ENCODE measurements at places on chromosomes 16 and 17.

DNA sequence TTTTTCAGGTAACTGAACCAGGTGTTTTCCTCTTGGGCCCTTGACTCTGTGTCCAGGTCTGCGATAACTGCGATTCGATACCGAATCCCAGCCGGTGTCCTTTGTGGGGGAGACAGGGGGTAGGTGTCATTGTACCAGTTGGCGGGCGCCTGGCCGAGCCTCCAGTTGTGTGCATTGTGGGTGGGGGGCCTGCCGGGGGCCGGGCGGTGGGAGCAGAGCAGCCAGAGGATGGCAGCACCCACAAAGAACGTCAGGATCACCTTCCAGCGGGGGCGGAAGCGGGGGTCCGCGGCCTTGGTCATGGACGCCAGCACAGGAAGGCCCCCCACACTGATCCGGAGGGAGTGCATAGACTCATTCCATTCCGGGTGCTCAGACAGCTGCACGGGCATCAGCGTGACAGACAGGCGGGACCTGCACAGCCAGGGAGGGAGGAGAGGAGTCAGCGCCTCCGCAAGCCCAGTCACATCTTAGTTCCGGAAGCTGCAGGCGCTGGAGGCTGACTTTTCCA, 12.3 kb downstream of the CANT1 start:
- no peak for DNase-seq

DNA sequence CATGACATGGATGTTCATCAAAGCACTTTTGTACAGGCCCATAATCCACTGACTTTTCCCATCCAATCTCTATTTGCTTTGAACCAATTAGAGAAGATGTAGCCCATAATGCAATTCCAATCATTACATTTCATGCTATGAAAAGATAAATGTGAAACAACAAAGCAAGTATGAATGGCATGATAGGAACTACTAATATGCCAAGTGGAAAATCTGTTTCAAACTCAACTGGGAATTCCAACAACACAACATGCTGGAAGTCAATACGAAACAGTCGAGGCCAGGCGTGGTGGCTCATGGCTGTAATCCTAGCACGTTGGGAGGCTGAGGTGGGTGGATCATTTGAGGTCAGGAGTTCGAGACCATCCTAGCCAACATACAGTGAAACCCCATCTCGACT, 39.6 kb upstream of the TMEM97 start:
- DNase-seq, result no peak

DNA sequence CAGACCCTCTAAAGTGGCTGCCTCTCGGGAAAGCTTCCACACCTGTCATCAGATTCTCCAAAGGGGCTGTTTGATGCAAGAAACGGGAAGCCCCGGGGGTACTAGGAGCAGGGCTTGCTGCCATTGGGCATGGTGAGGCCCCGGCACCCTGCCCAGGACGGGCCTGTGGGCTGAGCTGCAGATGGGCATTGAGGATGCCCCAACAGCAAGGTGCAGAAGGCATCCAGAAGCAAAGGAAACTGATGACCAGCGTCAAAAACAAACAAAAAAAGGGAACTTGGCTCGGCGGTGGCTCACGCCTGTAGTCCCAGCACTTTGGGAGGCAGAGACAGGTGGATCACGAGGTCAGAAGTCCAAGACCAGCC, 1.5 kb upstream of the LIMD2 start:
- DNase-seq, result no peak

- DNase-seq, result no peak
Observed at GRCh38 chr17:81558941-81559806, 7.0 kb upstream of the FAAP100 start.

GRCh38 chr17:57888311-57889216, 38.7 kb upstream of the MRPS23 start:
- no peak for DNase-seq

- no peak for DNase-seq
Observed at GRCh38 chr17:42507671-42508070, 28.4 kb upstream of the NAGLU start.

DNA sequence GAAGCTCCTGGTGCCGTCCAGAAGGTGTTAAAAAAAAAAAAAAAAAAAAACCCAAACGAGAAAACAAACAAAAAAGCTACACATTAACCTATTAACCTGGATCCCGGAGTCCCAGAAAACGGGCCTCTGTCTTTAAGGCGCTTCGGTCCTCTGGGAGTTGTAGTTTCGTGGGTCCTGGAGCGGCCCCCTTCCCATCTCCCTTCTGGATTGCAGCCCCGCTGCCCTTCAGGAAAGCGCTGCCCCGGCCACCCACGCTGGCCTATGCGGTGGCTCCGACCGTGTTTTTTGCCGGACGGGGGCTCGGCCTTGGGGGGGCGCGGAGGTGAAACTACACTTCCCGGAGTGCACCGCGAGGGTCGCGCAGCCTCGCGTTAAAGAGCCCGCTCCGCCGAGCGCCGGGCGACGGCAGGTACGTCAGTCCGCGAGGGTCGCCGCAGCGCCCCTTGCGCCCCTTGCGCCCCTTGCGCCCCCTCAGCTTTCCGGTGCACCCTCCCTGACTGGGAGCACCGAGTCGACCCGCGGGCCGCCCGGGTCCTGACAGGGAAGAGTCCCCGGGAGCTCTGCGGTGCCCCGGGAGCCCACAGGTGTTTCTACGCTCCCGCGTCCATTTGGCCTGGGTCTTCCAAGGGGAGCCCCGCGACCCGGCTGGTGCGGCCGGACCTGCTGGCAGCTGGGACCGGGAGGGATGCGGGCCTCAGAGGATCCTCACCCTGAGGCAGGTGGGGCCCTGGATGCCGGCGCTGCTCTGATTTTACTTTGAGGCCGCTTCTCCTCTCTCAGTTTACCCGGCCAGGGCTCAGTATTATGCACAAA, at the start of gene FCSK:
TSS of gene FCSK (plus strand) at position 374 of the 813 bp plus-strand sequence. CDS start 8,596 bp downstream, outside the sequence.
- no peak for DNase-seq

GRCh38 chr17:79314617-79315357, 240.2 kb downstream of the ENGASE start:
- DNase-seq, result no peak

DNA sequence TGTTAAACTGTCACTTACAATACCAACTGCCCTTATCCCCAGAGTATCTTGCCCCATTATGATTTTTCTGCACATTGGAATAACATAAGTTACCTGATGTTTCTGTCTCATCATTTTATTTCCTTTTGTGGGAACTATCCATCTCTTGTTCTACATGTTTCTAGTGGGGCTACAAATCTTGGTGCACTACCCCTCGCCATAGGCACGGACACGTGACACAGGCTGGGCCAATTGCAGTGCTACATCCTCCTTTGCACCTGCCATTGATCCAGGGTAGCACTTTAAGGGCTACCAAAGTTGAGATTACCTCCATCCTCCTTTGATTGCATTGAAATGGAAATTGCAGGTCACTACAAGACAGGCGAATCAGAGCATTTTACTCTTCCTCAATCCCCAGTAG, 14.2 kb upstream of the SYT17 start:
- no peak for DNase-seq

DNA sequence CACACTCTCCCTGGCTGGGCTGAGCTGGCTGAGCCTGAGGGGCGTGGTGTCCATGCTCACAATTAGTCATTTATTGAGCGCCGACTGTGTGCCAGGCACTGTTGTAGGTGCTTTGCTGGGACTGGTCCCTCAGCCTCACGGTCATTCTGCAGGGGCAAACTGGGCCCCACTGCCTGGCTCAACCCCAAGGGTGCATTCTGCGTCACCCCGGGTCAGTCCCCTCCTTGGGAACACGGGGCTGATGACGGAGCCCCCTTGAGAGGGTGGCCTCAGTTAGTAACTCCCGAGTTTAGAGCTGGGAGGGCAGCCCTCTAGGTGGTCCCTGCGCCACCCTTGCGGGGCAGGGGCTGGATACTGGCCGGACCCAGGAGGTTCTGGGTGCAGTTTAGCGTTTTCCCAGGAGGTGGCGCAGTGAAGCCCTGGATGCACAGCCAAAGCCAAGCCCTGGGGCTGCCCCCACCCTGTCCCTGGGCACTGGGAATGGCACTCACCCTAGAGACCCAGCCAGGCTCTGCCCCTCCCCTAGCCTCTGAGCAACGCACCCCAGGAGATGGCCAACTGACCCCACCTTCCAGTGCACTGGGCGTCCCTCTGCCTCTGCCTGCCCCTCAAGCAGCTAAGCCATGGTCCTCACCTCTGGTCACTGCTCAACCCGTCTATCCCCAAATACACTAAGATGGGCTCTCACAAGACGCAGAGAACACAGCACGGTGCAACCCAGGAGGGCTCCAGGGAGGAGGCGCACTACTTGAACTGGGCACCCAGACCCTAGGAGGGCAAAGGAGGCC, 243.2 kb upstream of the GSE1 start:
- DNase-seq, result peak; percentile 41

- DNase-seq, result no peak
Observed at GRCh38 chr16:68719993-68720489, 17.1 kb upstream of the CDH1 start.

DNA sequence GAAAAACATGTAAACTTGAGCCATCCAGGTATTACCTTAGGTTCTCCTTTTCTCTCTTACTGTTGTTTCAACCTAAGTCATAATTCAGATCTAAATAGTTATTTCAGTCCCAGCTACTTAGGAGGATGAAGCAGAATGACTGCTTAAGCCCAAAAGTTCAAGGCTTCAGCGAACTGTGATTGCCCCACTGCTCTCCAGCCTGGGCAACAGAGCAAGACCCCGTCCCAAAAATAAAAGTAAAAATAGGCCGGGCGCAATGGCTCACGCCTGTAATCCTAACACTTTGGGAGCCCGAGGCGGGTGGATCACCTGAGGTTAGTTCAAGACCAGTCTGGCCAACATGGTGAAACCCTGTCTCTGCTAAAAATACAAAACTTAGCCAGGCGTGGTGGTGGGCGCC, 9.6 kb downstream of the MEIOB start:
- no peak for DNase-seq

- no peak for DNase-seq
Observed at GRCh38 chr17:75695830-75696271, 25.4 kb upstream of the ITGB4 start.

DNA sequence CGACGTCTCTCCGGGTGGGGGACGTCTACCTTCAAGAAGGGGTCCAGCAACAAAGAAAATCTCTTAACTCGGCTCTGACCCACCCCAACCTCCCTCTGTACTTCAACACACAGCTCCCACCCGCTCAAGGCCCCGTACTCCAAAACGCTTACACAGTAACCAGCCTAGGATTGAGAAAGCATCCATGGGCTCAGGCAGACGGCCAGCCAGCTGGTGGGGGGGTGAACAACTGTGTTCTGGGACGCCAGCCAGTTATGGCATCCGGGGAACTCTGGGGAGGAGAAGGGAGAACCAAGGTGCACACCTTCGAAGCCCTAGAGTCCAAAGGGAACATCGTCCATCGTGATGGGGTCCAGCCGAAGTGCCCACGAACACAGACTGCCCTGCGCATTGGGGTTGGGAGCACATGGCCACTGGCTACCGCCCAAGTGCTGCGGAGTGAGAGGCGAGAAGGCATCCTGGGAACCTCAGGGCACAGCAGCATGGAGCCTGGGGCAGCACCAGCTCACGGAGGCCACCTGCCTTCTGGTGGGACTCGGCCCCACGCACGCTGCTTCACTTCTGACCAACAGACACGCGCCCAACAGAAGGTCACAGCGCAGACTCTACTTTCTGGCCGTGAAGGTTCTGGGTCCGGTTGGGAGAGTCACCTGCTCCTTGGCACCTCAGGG, 14.3 kb downstream of the SLC16A3 start:
- no peak for DNase-seq

DNA sequence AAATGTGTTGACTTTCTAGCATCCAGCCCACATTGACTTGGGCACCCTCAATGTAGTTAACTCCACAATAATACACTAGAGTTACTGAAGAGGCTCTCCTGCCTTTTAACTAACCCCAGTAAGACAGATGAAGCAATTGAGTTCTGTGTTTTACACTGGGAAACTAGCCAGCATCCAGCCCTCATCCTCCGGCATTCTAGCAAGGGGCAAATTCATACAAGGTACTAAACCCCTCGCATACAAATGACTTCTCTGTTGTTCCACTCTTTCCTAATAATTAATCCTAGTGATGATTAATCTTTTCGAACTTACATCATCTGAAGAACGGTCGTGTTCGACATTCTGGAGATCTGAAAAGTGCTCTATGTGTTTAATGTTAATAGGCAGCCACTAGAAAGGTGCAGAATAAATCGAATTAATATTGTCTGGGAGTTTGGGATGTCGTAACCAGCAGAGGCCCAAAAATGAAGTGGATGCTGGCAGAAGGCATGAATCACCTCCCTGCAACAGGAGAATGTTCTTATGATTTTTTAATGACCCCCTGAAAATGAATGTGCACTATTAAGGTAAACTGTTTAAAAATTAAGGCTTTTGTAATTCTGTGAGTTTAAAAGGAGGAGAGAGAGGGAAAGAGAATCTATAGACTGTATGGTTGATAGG, 249.4 kb downstream of the SNX29 start:
- no peak for DNase-seq

DNA sequence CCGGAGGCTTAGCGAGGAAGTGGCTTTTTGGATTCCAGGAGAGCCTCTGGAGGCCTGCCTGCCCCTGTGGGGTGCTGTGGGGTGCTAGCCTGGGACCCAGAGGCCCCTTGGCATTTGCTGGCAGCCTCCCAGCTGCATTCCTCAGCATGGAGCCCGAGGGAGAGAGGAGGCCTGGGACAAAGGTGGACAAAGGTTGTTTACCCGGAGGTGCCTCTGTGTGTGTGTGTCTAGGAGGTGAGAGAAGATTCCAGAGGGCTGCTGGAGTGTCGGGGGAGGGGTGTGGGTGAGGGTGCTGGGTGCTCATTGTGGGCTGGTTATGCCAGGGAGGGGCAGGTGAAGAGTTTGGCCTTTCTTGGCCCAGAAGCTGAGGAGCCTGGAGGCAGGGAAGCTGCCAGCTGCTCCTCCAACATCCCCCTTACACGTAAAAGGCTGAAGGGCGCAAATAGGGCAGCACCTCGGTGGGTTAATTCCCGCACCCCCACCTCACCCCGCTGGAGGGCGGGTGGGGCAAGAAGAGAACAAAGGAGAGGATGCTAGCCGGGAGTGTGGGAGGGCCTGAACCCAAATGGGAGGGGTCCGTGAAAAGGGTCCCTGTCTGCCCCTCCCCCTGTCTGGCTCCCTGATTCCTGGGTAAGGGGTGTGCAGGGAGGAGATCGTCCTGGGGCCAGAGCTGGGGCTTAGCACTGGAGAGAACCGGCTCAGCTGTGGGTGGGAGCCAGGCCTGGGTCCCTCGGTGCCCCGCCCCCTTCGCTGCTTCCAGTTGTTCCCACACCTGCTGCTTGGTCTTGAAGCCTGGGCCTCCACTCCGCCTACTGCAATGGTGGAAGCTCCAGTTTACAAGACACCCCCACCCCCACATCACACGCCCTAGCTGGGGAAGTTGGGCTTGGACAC, 9.9 kb downstream of the HEXIM2 start:
- DNase-seq, result no peak

DNA sequence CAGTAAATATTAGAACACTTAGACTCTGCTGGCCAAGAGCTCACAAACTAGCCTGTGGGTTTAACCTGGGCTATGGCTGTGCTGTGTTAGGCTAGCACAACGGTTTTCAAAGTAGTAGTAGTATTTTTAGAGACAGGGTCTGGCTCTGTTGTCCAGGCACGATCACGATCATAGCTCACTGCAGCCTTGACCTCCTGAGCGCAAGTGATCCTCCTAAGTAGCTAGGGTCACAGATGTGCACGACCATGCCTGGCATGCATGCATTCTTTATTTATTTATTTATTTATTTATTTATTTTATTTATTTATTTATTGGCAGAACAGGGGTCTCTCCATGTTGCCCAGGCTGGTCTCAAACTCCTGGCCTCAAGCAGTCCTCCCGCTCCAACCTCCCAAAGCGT, 10.3 kb downstream of the MRPL27 start:
- DNase-seq, result no peak

- DNase-seq, result no peak
Observed at GRCh38 chr16:31537362-31538242, 9.9 kb downstream of the AHSP start.
